ENCODE measurements at places on chromosomes 16 and 17.
A peak's percentile ranks its signal among the peaks of the same experiment; 100 is the strongest.

GRCh38 chr16:86449446-86450095, 60.8 kb upstream of the FOXF1 start:
- DNase-seq: no peak

DNA sequence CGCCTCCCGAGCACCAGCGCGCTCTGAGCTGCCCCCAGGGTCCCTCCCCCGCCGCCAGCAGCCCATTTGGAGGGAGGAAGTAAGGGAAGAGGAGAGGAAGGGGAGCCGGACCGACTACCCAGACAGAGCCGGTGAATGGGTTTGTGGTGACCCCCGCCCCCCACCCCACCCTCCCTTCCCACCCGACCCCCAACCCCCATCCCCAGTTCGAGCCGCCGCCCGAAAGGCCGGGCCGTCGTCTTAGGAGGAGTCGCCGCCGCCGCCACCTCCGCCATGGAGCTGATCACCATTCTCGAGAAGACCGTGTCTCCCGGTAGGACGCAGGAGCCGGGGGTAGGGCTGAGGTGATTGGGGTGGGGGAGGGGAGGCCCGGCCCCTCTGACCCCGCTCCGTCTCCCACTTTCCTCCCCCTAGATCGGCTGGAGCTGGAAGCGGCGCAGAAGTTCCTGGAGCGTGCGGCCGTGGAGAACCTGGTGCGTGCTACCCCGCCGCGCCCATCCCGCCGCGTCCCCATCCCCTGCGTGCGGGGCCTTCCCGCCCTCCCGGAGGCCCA, 329 bp downstream of the KPNB1 start:
- no peak for DNase-seq

- no peak for DNase-seq
These were observed 11.6 kb downstream of the HBQ1 start for GRCh38 chr16:191831-192230.

DNA sequence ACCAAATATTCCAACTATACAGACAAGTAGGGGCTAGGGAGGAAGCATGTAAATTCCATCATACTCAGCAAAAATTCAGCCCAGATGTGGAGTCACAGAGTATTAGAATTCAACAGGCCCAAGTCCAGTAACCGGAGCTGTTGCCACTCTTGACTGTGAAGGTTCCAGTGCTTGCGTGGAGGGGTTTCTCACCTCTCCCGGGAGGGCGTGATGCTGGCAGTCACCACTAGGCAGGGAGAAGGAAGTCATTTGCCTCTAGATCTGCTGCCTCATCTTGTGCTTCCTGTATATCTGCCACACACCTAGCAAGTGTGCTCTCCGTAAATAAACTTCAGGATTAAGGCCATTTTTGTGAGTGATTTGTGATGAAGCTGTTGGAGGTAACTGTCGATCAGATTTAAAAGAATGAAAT, 1.0 kb upstream of the CKLF start:
- peak; percentile 61 for DNase-seq

DNA sequence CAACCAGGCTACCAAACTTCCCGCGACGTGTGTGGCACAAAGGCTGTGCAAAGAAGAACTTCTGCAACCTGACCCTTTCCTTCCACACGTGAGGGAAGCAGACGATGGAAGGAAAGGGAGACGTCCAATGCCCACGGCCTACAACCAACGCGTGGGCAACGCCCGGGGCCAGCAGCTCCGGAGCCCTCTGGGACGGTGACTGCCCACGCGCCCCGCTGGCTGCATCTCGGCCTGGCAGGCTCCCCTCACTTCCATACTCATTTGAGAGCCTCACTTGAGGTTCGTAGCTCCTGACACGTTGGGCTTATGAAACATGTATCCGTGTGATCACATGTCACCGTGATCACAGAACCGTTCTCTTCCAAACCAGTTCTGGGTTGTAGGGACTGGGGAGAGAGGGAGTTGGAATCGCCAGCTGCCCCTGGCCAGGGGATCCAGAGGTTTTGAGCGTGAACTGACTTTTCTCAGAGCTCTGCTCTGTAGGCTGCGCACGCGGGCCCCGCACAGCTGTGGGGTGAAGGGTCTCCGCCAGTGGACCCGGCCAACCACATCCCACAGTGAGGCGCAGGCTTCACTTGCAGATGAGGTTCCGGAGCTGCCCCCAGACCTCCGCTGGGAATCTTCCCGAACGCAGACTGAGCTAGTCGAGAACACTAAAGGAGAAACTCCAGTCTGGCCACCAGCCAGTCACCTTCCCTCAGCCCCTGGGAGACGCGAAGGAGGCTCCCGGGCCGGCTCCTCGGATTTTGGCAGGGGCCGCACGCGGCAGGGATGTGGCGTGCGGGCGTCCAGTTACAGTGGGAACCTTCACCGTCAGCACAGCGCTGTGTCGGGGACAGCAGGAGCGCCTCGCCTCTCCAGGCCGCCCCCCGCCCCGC, 1.0 kb downstream of the LMF1 start:
- DNase-seq: no peak

DNA sequence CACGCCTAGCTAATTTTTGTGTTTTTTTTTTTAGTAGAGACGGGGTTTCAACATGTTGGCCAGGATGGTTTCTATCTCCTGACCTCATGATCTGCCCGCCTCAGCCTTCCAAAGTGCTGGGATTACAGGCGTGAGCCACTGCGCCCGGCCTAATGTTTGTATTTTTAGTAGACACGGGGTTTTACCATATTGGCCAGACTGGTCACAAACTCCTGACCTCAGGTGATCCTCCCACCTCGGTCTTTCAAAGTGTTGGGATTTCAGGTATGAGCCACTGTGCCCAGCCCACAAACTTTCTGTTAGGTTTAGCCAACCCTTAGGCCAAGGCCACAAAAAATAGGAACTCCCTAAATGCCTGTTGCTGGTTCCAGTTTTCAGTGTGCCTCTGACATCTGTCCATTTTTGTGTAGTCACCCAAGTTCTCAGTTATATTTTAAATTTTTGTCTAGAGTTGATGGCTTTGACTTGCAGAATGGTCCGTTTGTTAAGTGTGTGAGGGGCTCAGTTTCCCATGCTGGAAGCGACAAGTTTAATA, 12.7 kb downstream of the CCL16 start:
- DNase-seq: no peak
